ENCODE measurements at places on chromosomes 1 and 21. TPM values are rescaled to one million over a fixed set of nuclear protein-coding genes. Genes with fewer than 3 reads are reported as not detected.

The S100A12 gene
- not detected for total RNA-seq

GRCh38 chr1:98386675-98387440, 274.7 kb upstream of the SNX7 start:
- no peak for DNase-seq

GRCh38 chr1:209367061-209367772, 216.3 kb upstream of the CAMK1G start:
- DNase-seq = no peak

GRCh38 chr21:22710721-22711120, 1712.5 kb downstream of the NCAM2 start:
- no peak for DNase-seq

Measured in mucosa of descending colon (tissue), 3 donors.